IMR-90 (cell line): ENCODE measurements at places on chromosomes 5 and 9. TPM values are rescaled to one million over a fixed set of nuclear protein-coding genes. Genes with fewer than 3 reads are reported as not detected.

CCDC183 gene
- under 0.01 TPM in 1 of 2 replicates, not detected in the other for total RNA-seq

SERF1A gene
- 2.2 and 7.2 TPM in 2 replicates for total RNA-seq

SOHLH1 gene
- total RNA-seq: not detected in 2 replicates

LRRC19 gene
- not detected in 2 replicates for total RNA-seq

WNT8A gene
- total RNA-seq: not detected in 2 replicates

GADD45G gene
- not detected in 2 replicates for total RNA-seq

P4HA2 gene
- total RNA-seq: 190 and 225 TPM in 2 replicates

CFAP77 gene
- not detected in 2 replicates for total RNA-seq

NR6A1 gene
- 0.28 and 0.36 TPM in 2 replicates for total RNA-seq

SLC36A3 gene
- not detected in 2 replicates for total RNA-seq

GPR21 gene
- total RNA-seq: 0.28 and 0.90 TPM in 2 replicates

SLC4A9 gene
- not detected in 2 replicates for total RNA-seq
